ENCODE measurements at places on chromosomes 6 and 20.

- DNase-seq: no peak
Observed at GRCh38 chr20:58406422-58407001, 17.5 kb downstream of the VAPB start.

DNA sequence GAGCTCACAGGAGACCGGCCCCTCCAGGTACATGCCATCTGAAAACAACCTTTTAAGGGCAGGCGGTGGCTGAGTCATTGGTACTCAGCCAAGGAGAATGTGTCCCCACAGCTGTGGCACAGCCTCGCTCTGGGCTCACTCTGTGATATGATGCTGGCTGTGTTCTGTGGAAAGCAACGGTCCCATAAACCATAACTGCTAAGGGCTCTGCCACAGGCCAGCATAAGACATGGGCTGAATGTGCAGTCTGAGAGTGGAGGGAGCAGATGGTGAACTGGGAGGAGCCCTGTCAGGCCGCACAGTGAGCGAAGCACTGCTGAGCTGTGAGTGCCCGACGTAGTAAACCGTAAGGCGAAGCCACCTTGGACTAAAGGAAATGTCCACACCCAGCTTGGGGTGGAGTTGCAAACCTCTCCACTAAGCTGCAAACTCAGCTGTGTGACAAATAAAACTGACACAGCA, 375.8 kb downstream of the THBS2 start:
- no peak for DNase-seq

DNA sequence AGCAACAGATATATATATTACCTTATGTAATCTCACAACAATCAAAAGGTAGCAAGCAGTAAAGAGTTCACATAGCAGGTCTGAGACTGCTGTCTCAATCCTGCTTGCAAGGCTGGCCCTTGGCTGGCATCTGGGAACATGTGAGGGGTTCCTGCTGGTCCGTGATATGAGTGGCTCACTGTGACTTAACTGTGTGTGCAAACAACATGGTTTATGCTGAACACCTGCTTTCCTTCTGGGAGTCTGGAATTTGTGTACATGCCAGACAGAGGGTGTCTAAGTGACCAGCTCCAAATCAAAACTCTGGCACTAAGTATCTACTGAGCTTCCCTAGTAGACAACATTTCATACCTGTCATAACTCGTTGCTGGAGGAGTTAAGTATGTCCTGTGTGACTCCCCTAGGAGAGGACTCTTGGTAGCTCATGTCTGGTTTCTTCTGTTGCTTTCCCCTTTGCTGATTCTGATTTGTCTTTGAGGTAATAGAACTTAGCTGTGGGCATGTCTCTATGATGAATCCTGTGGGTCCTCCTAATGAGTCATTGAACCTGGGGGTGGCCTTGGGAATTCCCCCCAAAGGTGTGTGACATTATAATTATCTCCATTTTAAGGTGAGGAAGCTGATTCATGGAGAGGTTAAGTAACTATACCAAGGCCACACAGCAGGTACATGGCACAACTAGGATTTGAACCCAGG, 131.6 kb upstream of the NEDD9 start:
- no peak for DNase-seq

DNA sequence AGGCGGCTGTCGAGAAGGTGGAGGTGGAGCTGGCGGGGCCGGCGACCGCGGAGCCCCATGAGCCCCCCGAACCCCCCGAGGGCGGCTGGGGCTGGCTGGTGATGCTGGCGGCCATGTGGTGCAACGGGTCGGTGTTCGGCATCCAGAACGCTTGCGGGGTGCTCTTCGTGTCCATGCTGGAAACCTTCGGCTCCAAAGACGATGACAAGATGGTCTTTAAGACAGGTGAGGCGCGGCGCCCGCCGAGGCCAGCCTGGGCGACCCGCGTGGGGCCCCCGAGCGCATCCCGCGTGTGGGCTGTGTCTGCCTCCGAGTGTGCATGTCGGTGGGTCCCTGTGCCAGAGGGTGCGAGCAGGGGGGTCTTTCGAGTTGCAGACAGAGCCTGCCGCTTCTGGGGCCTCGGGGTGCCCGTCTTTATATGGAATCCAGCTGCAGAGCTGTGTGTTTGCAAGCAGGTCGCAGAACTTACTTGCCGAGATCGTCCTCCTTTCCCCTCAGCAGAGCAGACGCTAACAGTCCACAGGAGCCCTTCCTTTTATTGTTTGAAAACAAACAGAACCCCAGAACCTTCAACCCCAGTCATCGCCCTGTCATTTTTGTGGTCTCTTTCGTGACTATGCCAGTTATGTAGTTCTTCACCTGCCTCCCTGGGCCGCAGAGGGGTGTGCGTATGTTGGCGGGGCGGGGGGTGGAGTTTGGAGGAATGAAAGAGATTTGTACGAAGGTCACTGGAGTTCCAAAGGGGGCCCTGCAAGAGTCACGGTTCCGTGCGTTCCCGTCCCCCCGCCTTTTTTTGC, 766 bp downstream of the SLC16A10 start:
- DNase-seq: peak; percentile 40

GRCh38 chr6:106027758-106028157, 58.4 kb upstream of the PRDM1 start:
- DNase-seq: no peak

Measured in caudate nucleus (tissue), 63 donors.